ENCODE measurements at places on chromosomes 3 and 15.

GRCh38 chr3:113128386-113129015 lies 82.9 kb upstream of the BOC start:
- no peak for DNase-seq

DNA sequence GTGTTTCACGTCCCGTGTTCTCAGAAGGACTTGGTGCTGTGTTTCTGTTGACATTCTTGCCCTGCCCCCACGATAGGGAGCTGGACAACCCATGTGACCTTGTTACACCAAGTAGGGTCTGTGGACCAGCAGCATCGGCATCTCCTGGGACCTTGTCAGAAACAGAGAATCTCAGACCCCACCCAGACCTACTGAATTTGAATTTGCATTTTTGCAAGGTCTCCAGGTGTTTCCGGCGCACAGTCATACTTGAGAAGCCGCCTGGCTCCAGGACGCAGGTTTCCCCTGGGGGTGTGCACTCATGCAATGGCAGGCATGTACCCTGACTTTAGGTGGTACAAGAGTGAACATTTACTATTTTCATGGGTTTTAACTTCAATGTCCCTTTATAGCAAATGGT lies 117.9 kb downstream of the TLE3 start:
- DNase-seq, result peak; percentile 1

GRCh38 chr3:188905547-188905946 lies 266.2 kb upstream of the TPRG1 start:
- no peak for DNase-seq

- DNase-seq, result no peak
Observed at GRCh38 chr3:19816631-19817030, 117.4 kb downstream of the EFHB start.

GRCh38 chr3:13258280-13258679 lies 161.8 kb downstream of the NUP210 start:
- DNase-seq, result no peak

- no peak for DNase-seq
Observed at GRCh38 chr15:58546635-58547627, 115.1 kb downstream of the LIPC start.

GRCh38 chr15:86014016-86014415 lies 65.7 kb upstream of the AGBL1 start:
- no peak for DNase-seq

DNA sequence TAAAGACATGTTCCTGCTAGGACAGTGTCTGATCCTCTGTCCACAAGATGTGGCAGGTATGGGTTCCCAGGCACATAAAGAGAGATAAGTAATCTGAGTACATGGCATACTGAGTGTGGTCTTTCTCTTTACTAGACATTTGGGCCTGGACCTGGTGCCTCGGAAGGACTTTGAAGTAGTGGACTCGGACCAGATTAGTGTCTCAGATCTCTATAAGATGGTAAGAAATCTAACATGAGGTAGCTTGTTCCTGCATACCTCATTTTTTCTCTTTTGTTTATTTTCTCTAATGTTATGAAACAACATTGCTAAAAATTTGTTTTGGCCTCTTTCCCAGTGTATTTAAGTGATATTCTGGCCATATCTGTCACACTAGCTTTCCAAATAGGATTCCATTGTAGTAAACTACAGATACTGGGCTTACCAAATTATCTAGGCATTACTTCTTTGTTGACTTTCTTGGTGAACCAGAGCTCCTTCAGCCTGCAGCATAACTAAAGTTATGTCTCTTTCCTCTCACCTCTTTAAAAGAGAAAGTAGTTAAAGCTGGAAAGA lies 309.8 kb upstream of the MANF start:
- DNase-seq, result no peak

GRCh38 chr3:41163421-41163820 lies 35.9 kb upstream of the CTNNB1 start:
- DNase-seq, result no peak

DNA sequence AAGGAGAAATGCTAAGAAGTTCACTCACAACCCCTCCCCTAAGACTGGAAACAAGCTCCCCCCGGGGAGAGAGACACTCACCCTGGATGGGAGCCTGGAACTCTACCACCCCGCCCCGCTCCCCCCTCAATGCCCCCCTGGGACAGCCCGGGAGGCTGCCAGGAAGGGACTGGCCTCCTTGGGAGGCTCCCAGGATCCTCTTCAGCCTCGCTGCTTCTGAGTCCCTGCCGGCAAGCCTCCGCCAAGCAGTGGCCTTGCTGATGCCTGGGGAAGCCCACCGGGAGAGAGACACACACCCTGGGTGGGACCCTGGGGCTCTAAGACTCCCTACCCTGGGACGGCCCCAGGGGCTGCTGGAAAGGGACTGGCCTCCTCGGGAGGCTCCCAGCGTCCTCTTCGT lies 33.4 kb downstream of the CPEB1 start:
- no peak for DNase-seq

- DNase-seq, result no peak
Observed at GRCh38 chr3:6264036-6264435, 596.9 kb upstream of the GRM7 start.

DNA sequence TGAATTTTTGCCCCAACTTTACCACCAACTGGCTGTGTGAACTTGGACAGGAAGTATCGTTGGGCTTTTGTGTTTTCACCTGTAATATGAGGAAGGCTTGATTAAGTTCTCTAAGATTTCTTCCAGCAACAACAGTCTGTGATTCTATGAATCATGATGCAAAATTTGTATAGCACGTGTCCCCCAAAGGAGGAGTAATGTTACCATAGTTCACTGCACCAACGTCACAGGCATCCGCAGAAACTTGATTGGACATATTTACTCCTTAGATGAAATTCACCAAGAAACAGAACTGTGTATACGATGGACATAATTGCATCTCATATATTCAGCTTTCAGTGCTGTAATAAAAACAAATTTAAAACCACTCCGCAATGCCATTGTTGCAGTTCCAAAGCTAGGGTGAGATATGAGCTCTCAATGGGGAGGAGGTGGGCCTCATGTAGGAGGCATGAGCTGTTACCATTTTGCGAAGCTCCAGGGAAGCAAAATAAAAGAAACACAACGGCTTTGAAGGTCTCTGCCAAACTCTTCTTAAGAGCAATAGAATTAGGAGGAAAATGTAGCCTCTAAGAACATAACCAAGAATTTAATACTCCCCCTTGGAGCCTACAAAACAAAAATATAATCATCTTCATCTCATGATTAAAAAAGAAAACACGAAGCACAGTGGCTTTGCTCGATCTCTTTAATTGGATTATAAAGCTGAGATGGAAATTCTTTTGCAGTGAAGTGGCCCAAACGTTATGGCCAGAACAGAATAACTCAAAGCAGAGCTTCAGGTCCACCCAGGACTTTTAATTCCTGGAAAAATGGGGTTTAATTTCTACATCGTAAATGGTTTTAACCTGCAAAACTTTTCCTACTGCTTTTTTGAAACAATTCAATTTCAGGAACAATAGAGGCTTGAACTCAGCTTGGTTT lies 80.7 kb downstream of the CHST2 start:
- no peak for DNase-seq

- DNase-seq, result no peak
Observed at GRCh38 chr3:4885316-4885715, 93.9 kb upstream of the BHLHE40 start.

- DNase-seq, result no peak
Observed at GRCh38 chr3:125024817-125025216, 31.0 kb downstream of the HEG1 start.

Data from NCI-H1436 (cell line).